ENCODE measurements at places on chromosomes 3 and 15.

DNA sequence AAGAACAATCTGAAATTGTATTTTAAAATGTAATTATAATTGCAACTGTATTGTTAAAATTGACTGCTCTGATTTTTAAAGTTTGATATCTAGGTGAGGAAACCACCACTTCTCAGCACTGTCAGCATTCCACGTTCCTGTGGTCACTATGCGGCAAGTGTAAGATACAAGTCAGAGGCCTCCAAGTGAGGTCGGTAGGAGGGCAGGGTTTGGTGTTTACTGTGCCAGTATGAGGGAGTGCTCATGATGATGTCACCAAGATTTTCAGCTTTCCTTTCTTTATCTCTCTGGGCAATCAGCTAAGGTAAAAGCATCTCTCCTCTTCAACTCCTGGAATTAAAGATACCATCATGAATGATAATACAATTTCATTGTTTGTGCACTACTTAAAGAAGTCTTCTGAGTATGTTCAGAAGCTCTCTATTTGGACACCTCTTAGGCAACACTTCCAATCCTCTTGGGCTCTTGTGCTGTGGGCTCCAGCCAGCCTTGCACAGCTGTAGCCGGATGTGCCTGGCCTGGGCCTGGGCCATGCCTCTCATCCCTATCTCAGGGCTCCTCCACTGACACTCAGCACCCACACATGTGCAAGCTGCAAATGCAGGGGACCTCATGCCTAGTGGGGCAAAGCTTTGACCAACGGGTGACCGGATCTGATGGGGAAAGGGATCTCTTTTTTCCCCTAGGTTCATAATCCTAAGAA is 42.9 kb downstream of the CCR3 start:
- DNase-seq = no peak

GRCh38 chr15:72339777-72340177 is 19.8 kb upstream of the CELF6 start:
- DNase-seq = no peak

GRCh38 chr3:127049393-127049792 is 66.5 kb downstream of the PLXNA1 start:
- no peak for DNase-seq

- DNase-seq = no peak
Observed at GRCh38 chr3:143806038-143806437, 42.2 kb downstream of the SLC9A9 start.

- DNase-seq = no peak
Observed at GRCh38 chr3:130411320-130411719, 65.8 kb downstream of the COL6A5 start.

- no peak for DNase-seq
Observed at GRCh38 chr3:13822042-13822441, 57.8 kb downstream of the WNT7A start.

DNA sequence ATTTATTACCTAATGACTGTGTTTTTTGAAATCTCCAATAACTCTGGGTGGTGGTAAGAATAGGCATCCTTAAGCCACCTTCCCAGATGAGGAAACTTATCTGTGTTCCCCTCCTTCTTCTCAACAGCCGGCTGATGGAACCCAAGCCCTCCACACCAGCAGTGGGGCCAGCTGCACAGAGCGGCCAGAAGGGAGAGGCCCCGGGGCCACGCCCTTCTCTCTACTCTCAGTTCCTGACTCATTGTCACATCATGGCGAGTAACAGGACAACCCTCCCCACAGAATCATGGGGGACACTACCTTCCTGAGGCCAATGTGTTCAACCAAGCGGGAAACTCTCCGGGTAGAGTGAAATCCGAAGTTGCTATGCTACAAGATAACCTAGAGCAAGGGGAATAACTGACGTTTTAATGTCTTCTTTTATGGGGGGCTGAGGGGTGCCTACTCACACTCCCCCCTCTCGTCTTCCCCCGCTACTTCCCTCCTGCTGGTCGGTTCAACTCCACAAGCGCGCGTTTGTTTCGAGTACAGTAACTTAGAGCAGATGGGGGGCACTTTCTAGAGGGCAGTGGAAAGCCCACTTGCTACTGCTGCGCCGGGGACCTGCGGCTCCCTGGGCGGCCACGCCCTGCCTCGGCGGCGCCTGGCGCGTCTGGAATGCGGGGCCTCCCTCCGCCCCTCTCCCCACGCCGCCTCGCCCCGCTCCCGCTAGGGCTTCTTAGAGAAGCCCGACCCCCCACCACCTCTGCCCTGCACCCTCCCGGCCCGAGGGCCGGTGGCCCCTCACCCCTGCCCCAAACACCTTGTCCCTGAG is 621 bp downstream of the ANXA2 start:
- DNase-seq = no peak

DNA sequence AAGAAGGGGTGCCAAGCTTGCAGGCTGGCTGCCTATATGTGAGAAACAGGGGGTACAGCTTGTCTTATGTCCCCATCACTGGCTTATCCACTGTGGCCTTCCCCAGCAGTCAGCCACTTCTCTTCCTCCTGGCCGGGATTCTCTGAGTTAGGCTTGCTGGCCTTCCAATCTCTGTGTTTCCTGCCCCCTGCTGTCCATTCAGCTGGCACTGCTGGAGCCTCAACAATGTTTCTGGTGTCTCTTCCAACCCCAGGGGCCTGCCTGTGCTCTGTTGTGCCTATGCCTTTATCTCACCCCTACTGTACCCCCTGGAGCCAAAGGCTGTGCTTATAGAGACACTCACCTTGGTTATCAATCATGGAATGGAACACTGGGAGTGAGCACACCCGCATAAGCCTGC is 36.5 kb downstream of the ANAPC13 start:
- DNase-seq = no peak

- no peak for DNase-seq
Observed at GRCh38 chr3:52109611-52110301, 44.5 kb downstream of the POC1A start.

GRCh38 chr3:88150371-88150770 is 612 bp downstream of the C3orf38 start:
- DNase-seq = no peak

- DNase-seq = no peak
Observed at GRCh38 chr3:88061746-88062145, 2.7 kb downstream of the ZNF654 start.

- DNase-seq = no peak
Observed at GRCh38 chr3:127675651-127676391, 3.1 kb downstream of the ABTB1 start.

- no peak for DNase-seq
Observed at GRCh38 chr3:154660811-154661210, 230.8 kb upstream of the GPR149 start.

DNA sequence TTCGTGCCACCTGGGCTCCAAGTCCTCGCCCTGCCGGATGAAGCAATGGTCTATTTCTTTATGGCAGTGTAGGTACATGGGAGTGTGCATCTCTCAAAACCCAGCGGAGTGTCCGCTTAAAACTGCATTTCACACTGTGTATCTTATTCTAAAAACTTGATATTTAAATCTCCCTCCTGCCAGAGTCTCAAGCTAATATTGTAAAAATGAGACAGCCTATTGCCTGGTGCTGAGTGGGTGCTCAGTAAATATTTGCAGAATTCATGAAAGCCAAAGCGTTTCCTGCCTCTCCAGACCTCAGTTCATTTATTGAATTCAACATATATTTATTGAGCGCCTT is 330 bp upstream of the TBC1D2B start:
- no peak for DNase-seq

- DNase-seq = no peak
Observed at GRCh38 chr15:69056365-69056764, 41.9 kb downstream of the NOX5 start.

DNA sequence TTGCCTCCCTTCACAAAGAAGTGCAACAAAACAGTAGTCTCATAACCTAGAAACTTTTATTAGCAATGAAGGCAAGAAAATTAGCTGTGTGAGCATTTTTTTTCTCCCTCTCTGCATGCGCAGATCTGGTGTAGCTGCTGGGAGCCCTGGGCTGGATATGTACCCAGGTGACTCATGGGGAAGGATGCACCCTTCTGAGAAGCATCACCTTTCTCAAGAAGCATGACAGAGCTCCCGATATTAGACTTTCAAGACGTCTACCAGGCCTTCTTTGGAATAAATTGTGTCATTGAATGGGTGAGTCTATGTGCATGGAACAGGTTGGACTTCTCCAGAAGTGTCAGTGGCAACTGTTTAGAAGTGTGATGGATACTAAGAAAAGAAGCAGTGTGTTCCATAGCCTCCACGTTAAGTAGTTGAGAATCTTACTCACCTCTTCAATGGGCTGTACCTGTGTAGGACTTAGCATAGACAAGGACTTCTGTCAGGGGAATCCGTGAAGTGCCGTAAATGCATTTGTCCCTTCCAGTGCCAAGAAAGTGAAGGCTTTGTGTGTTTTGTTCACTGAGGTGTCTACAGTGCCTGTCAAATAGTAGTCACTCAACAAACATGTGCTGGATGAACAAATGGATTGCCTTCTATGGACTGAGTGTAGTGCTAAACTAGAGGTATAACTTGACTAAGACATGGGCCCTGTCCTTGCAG is 47.7 kb upstream of the RASGRP1 start:
- no peak for DNase-seq

- DNase-seq = no peak
Observed at GRCh38 chr3:31246293-31247062, 286.2 kb upstream of the STT3B start.

DNA sequence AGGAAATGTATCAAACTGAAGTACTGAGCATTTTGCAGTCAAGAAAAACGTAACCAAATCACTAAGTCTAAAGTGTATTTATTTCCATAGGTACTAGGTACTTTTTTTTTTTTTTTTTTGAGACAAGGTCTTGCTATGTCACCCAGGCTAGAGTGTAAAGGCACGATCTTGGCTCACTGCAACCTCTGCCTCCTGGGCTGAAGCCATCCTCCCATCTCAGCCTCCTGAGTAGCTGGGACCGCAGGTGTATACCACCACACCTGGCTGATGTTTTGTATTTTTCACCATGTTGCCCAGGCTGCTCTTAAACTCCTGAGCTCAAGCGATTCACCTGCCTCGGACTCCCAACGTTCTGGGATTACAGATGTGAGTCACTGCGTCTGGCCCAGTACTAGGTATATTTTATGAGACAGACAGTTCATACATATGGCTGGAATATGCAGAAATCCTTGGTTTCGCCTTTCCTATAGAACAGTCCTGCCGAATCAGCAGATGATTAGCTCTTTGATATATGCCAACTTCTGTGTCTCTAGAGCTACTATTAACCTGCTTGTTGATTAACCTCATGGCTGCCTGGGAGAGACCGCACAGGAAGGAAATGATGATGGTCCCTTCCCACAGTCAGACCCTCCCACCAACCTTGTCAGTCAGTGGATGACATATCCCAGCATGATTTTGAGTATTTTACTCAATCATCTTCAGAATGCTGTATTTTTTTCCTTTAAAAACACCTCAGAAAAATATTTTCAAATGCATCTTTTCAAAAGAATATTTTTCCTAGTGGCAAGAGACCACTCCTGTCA is 32.3 kb downstream of the TMOD3 start:
- no peak for DNase-seq

Measured in epithelial cell of proximal tubule (primary cell).